ENCODE measurements at places on chromosomes 13 and 19. TPM values are rescaled to one million over a fixed set of nuclear protein-coding genes. Genes with fewer than 3 reads are reported as not detected.

DNA sequence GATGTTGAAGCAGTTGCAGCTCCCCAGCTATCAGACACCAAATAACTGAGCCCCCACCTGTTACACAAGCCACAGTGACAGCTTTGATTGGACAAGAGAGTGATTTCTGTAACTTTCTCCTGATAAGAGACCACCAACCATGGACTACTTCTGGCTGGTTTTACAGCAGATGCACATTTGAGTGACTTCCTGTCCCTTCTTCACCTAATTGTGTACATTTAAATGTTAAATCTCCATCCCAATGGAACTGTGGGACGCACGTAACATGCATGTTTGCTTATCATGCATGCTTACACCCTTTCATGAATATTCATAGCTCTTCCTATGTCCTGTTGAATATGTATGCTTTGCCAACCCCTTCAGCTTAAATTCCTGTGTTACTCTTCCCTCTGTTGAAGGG is 6.0 kb upstream of the TNFSF11 start:
- no peak for DNase-seq

- DNase-seq: no peak
Measured at GRCh38 chr13:97140611-97141010, 81.5 kb upstream of the MBNL2 start.

GRCh38 chr13:44855860-44856259 is 133.4 kb downstream of the NUFIP1 start:
- no peak for DNase-seq

GRCh38 chr13:102729560-102730270 is 34.9 kb upstream of the METTL21C start:
- peak; percentile 87 for DNase-seq

- no peak for DNase-seq
Measured at GRCh38 chr13:76213423-76213904, 577.3 kb downstream of the LMO7 start.

DNA sequence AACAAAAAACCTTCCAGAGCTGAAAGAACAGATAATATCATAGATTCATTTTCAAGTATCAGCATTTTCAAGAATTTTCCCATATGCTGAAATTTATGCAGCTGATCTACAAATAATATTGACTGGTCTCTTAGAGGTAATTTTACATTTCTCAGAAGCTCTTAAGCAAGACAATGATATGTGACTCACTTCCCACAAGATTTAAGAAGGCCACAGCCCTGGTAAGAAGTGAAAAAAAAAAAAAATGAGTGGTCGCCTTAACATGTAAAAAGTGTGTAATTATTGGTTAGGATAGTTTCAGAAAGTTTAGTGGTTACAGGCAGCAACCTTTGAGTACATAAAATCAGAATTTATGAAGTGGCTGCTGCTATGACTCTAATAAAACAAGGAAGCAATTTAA is 54.5 kb downstream of the NUFIP1 start:
- DNase-seq: peak; percentile 59

GRCh38 chr19:44712864-44713515 is 14.0 kb downstream of the CEACAM16 start:
- DNase-seq: no peak

GRCh38 chr13:85833921-85834320 is 34.7 kb upstream of the SLITRK6 start:
- no peak for DNase-seq

DNA sequence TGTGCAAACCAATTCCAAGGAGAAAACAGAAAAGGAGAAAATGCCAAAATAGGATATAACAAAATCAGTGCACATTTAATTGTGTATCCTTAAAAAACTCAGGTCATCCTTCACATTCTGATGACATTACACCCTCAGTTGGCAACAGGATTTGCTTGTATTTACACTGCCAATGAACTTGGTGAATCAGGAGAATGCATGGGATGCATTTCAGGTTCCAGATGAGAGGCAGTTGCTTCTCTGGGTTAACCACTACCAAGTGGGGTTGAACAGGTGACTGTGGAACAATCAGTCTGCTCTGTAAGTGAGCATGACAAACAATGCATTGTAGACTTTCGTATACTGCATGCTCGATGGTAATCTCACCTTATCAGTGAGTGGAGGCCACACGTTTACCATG is 79.1 kb downstream of the STARD13 start:
- DNase-seq: peak; percentile 55

DNA sequence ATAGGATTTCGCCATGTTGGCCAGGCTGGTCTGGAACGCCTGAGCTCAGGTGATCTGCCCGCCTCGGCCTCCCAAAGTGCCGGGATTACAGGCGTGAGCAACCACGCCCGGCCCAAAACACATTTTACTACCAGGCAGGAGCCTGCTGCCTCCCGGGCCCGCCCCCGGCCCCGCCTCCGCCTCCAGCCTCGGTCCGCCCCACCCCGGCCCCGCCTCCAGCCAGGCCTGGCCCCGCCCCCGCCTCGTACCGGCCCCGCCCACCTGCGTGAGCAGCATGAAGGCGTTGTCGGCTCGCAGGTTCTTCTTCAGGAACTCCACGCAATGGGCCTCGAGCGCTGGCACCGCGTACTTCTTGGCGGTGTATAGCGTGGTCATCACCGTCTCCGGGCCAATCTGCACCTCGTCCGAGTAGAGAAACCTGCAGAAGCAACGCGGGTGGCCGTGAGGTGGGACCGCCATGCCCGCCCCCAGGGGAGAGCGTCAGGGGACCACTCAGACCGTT is 22.7 kb downstream of the BTBD2 start:
- no peak for DNase-seq

GRCh38 chr19:16259385-16260159 is 61.9 kb downstream of the AP1M1 start:
- DNase-seq: no peak

The PALM3 gene
- total RNA-seq: not detected

The TBCB gene
- 83.6 TPM for total RNA-seq

The RSPH6A gene
- total RNA-seq: 0.18 TPM

The CCDC124 gene
- total RNA-seq: 24.9 TPM

The CEACAM18 gene
- not detected for total RNA-seq
